ENCODE measurements at places on chromosomes 1 and 21. TPM values are rescaled to one million over a fixed set of nuclear protein-coding genes. Genes with fewer than 3 reads are reported as not detected.

GRCh38 chr21:41953831-41954653 lies at the start of gene C2CD2:
Gene C2CD2 (minus strand): TSS chr21:41954018. CDS start chr21:41953648, 370 bp downstream.
- H3K4me3 ChIP-seq: peak within 1 kb of the TSS; percentile 96
- H3K4me1 ChIP-seq: peaks cover 29% of the 10 kb centered on the region
- H3K27ac ChIP-seq: peak within 1 kb of the TSS; percentile 86
- H3K27me3 ChIP-seq: no peaks in the 10 kb centered on the region
- H3K36me3 ChIP-seq: no peaks in the 10 kb centered on the region

DNA sequence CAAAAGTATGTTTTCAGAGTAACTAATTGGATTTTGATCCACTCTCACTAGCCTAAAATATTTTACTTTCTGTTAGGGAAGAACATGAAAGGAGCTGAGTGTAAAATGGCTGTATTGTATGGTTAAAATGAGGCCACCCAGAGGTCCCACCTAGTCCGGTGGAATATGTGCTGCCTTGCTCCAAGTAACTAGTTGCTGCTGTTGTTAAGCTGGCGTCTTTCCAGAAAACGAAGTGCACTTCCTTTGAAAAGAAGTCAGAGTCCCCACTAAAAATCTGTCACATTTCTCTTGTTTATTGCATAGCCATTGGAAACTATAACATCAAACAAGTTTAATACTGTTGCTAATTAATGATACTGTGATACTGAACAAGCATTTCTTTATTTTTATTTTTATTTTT lies 3.2 kb downstream of the SLC25A33 start:
- H3K27me3 ChIP-seq: no peaks in the 10 kb centered on the region
- H3K27ac ChIP-seq: no peak overlapping the region
- H3K36me3 ChIP-seq: no peaks in the 10 kb centered on the region
- H3K4me3 ChIP-seq: no peak overlapping the region
- H3K4me1 ChIP-seq: no peaks in the 10 kb centered on the region

GRCh38 chr1:17984583-17984982 lies 123.0 kb upstream of the IGSF21 start:
- no peak overlapping the region for H3K4me3 ChIP-seq
- H3K4me1 ChIP-seq: no peaks in the 10 kb centered on the region
- H3K27ac ChIP-seq: no peak overlapping the region
- no peaks in the 10 kb centered on the region for H3K36me3 ChIP-seq
- H3K27me3 ChIP-seq: no peaks in the 10 kb centered on the region

- no peak overlapping the region for H3K4me3 ChIP-seq
- H3K4me1 ChIP-seq: no peaks in the 10 kb centered on the region
- H3K27ac ChIP-seq: no peak overlapping the region
- no peaks in the 10 kb centered on the region for H3K36me3 ChIP-seq
- no peak for DNase-seq
Measured at GRCh38 chr1:65233782-65234181, 75.6 kb upstream of the DNAJC6 start.

DNA sequence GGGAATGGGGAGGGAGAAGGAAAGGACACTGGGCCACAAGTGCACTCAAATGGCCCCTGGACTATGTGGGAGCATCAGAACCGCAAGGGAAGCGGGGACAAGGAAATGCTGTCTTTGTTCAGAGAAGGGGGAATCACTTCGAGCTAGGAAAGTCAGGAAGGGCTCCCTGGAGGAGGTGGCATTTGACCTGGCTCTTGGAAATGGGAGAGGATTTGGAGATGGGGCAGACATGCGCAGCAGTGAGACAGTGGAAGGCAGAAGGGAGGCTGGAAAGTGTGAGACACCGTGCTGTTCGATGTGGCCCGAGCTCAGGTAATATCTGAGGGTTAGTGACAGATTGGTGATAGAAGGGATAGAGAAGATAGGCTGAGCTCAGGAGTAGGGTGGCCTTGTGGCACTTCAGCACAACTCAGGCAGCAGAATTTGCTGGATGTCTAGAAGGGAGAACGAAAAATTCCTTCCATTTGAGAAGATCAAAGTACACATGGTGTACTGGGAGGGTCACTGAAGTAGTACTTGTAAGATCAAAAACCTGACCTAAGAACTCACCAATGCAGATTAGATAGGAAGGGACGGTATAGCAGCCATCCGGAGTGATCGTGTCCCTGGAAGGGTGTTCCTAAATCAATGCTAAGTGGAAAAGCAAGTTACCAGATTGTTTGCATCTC lies 25.4 kb downstream of the SLC1A7 start:
- H3K36me3 ChIP-seq: no peaks in the 10 kb centered on the region
- H3K4me3 ChIP-seq: no peak overlapping the region
- H3K27me3 ChIP-seq: no peaks in the 10 kb centered on the region
- H3K4me1 ChIP-seq: peaks cover 18% of the 10 kb centered on the region
- H3K27ac ChIP-seq: no peak overlapping the region
- no peak for DNase-seq

LCE2C gene
- total RNA-seq: not detected

- DNase-seq: no peak
- H3K4me3 ChIP-seq: no peak overlapping the region
- H3K4me1 ChIP-seq: no peaks in the 10 kb centered on the region
- no peaks in the 10 kb centered on the region for H3K27me3 ChIP-seq
Measured at GRCh38 chr1:67883069-67883468, 49.8 kb upstream of the GNG12 start.

DNA sequence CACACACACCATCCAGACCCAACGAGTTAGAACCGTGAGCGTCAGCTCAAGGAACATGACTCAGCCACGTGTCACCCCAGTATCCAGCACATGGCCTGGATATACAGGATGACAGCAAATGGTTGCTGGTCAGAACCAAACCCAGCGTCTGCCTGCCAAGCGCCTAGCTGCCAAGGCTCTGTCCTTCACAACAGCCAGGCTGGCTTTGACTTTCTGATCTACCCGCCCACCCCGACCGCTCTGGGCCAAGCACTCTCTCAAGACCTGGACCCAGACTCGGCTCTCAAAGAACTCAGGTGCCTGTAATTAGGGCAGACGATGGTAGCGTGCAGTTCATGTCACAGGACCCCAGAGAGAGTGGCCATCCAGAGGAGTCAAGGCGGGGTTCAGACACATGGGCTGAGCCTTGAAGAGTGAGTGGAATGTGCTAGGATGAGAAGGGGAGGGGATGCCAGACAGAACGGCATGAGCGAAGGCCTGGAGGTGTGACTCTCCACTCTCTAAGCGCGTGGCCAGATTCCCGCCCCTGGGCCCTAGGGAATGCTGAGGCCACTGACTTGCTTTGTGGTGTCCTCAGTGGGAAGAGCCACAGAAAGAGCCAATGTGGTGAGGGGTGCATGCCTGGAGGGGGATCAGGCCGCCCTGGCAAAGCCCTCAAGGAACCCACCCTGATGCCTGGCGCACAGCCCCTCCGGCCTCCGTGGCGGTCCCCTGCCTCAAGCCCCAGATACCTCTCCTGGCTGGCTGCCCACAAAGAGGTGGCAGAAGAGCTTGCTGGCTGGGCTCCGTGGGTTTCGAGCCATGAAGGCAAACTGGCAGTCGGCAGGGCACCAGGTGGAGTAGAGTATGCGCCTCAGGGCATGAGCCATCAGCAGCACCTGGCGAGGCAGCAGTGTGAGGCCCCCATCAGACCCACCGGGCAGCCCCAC lies 7.0 kb downstream of the SH2D5 start:
- H3K27ac ChIP-seq: no peak overlapping the region
- DNase-seq: peak; percentile 60
- H3K36me3 ChIP-seq: no peaks in the 10 kb centered on the region
- H3K4me3 ChIP-seq: no peak overlapping the region
- H3K4me1 ChIP-seq: no peaks in the 10 kb centered on the region

- H3K27ac ChIP-seq: peak overlapping the region; percentile 76
- H3K36me3 ChIP-seq: no peaks in the 10 kb centered on the region
- no peaks in the 10 kb centered on the region for H3K4me1 ChIP-seq
Measured at GRCh38 chr1:78619032-78619431, 1.2 kb upstream of the IFI44L start.

DNA sequence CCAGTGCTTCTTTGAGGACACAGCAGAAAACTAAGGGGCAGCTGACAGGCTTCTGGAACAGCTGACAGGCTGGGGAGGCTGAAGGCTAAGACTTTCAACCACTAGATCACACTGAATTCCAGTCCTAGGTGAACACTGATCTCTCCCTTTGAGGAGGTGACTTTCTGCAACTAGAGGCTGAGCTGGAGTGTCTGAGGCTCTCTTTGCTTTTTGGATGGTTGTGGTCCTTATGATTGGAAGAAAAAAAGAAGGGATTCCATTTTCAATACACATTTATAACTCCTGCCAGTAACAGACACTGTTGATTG lies 1.4 kb downstream of the IL6R start:
- no peaks in the 10 kb centered on the region for H3K27me3 ChIP-seq
- peak overlapping the region; percentile 93 for H3K27ac ChIP-seq
- no peak for DNase-seq

GRCh38 chr1:202967684-202968281 lies 726 bp upstream of the CYB5R1 start:
- peaks cover 19% of the 10 kb centered on the region for H3K36me3 ChIP-seq
- peak overlapping the region; percentile 99 for H3K27ac ChIP-seq
- H3K27me3 ChIP-seq: no peaks in the 10 kb centered on the region
- peak overlapping the region; percentile 99 for H3K4me3 ChIP-seq

CLDN17 gene
- not detected for total RNA-seq

DNA sequence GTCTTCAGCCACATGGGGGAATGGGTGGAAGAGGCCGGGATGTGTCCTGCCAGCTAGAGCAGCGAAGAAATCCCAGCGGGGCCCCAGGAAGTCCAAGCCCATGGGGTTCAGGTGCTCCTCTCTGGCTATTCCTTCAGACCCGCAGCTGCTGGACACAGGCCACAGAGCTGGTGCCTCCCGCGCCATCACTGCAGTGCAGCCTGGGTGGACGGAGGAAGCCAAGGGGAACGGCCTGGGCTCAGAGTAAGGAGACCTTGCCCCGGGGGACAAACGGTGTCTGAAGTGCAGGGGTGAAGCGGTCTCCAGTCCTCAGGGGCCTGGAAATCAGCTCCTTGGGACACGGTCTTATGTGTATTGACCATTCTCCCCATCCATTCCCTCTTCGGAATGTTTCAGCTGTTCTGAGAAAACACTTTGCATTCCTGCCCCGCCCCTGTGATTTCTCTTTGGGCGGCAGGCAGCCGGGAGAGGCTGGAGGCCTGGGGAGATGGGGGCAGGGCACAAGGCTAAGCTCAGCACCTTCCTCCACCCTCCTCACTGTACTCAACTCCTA lies 18.4 kb downstream of the MTHFR start:
- H3K4me1 ChIP-seq: peaks cover 26% of the 10 kb centered on the region
- DNase-seq: no peak
- peaks cover 9% of the 10 kb centered on the region for H3K36me3 ChIP-seq
- peak overlapping the region; percentile 15 for H3K4me3 ChIP-seq
- peak overlapping the region; percentile 88 for H3K27ac ChIP-seq
- no peaks in the 10 kb centered on the region for H3K27me3 ChIP-seq

- H3K4me3 ChIP-seq: no peak overlapping the region
- H3K4me1 ChIP-seq: no peaks in the 10 kb centered on the region
- DNase-seq: no peak
- no peak overlapping the region for H3K27ac ChIP-seq
Measured at GRCh38 chr1:188904201-188904600, 1573.5 kb downstream of the BRINP3 start.

GRHL3 gene
- not detected for total RNA-seq

GRCh38 chr1:177824508-177824982 lies 145.3 kb downstream of the SEC16B start:
- H3K4me1 ChIP-seq: no peaks in the 10 kb centered on the region
- no peak overlapping the region for H3K4me3 ChIP-seq
- H3K27ac ChIP-seq: no peak overlapping the region
- DNase-seq: no peak
- H3K36me3 ChIP-seq: no peaks in the 10 kb centered on the region

PHLDA3 gene
- total RNA-seq: 111 TPM

- H3K27ac ChIP-seq: peak overlapping the region; percentile 63
- H3K36me3 ChIP-seq: peaks cover 13% of the 10 kb centered on the region
- H3K27me3 ChIP-seq: no peaks in the 10 kb centered on the region
- H3K4me3 ChIP-seq: peak overlapping the region; percentile 88
Measured at GRCh38 chr1:23867542-23867894, 572 bp downstream of the FUCA1 start.

DNA sequence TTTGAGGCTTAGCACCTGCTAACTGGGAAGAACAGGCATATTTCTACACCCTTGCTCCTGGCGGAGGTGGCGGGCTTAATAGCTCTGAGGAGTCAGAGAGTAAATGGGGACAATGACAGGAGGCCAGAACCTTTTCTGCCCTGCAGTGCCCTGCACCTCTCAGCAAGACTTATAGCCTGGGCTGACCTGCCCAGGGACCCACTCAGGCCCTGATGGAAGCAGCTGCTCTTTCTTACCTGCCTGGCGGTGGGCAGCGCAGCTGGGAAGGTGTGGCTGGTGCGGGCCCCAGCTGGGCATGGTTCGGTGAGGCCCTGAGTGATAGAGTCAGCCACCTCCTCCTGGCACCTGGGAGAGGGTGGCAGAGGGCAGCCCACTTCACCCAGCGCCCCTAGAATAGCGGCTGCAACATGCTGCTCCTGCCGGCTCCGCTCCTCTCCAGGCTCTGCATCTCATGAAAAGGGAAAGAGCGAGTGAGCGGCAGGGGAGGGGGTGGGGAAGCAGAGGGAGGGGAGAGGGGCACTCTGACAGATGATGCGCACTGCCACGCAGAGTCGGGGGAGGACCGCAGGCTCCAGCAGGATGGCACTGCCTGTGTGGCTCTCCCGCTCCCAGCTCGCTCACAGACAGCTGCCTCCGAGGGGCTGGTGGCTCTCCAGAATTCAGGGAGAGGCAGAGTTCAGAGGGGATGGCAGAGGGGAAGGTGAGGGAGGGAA lies at the start of gene RGS8:
Gene RGS8 (minus strand): TSS at position 472 of the 713 bp plus-strand sequence. CDS start 14,938 bp downstream, outside the sequence.
- no peak within 1 kb of the TSS for H3K27ac ChIP-seq
- no peaks in the 10 kb centered on the region for H3K36me3 ChIP-seq
- no peak for DNase-seq
- no peaks in the 10 kb centered on the region for H3K27me3 ChIP-seq

DNA sequence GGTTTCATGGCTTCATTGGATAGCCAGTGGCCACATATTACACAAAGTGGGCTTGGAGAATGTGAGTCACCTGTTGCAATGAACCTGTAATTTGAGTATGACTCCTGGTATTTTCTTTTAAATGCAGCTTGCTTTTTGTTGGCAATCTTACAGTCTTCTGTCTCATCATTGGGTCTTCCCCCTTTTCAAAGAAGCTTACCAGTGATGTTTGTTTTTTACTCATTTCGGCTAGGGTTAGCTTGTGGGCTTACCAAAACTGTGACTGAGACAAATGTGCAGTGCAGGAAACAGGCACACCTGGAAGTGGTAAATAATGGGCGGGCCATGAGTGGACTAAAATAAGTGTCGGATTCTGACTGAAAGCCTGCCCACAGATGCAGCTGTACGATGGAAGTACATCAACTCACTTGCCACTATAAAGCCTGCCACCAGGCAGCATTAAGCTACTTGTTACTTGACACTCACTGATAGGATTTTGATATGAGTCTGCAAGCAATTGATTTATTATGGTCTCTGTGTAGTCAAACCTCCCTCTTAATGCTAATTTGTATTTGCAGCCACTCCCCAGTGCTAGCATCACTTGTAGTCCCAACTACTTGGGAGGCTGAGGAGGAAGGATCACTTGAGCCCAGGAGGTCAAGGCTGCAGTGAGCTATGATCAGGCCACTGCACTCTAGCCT lies 4.2 kb downstream of the HHAT start:
- DNase-seq: peak; percentile 59
- no peak overlapping the region for H3K4me3 ChIP-seq
- no peaks in the 10 kb centered on the region for H3K27me3 ChIP-seq
- H3K4me1 ChIP-seq: peaks cover 5% of the 10 kb centered on the region
- no peak overlapping the region for H3K27ac ChIP-seq

VANGL2 gene
- total RNA-seq: 0.96 TPM
